ENCODE measurements at places on chromosomes 4 and X.

GRCh38 chr4:154478128-154478527, 13.5 kb downstream of the DCHS2 start:
- no peak for DNase-seq

DNA sequence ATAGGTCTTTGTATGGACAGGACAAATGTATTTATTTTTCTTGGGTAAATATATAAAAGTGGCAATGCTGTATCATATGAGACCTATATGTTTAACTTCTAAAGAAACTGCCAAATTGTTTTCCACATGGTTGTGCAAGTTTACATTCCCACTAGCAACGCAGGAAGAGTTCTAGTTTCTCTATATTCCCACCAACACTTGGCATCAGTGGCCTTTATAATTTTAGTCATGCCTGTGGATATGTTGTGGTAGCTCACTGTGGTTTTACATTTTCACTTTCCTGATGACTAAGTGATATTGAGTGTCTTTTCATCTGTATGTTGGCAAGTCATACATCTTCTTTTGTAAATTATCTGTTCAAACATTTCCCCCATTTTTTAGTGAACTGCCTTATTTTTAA, 126.0 kb downstream of the EMCN start:
- DNase-seq = no peak

GRCh38 chr4:7526491-7526890, 91.8 kb upstream of the PSAPL1 start:
- DNase-seq = no peak

GRCh38 chrX:93985344-93986307, 311.6 kb downstream of the FAM133A start:
- no peak for DNase-seq

GRCh38 chrX:120536061-120536460, 24.7 kb downstream of the CUL4B start:
- no peak for DNase-seq

- DNase-seq = no peak
These were observed 22.3 kb downstream of the ADGRA3 start for GRCh38 chr4:22493523-22493922.

- no peak for DNase-seq
These were observed 56.7 kb upstream of the FGFBP2 start for GRCh38 chr4:16019649-16020048.

- DNase-seq = no peak
These were observed 27.5 kb downstream of the ENPEP start for GRCh38 chr4:110503270-110504083.

DNA sequence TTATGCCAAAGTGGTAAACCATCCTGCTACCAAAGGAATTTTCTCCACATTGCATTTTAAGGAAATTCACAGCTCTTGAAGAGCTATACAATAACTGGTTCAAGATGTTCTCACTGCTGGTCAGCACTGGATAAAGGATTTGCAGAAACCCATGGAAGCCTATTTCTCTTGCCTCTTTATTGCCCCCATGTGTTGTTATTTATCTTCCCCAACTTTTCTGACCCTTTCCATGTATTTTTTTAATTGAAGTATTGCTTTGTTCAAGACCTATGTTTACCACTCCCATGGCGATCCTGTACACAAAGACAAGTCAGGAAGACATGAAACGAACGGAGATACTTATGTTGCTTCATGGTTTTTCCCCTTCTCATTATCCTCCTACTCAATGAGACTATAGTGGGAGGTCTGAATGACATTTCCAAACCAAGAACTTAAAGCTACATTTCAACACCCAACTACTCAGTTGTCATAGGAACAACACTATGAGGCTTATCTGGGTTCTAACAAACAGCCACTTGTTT, 566.4 kb upstream of the DIPK2B start:
- DNase-seq = no peak

DNA sequence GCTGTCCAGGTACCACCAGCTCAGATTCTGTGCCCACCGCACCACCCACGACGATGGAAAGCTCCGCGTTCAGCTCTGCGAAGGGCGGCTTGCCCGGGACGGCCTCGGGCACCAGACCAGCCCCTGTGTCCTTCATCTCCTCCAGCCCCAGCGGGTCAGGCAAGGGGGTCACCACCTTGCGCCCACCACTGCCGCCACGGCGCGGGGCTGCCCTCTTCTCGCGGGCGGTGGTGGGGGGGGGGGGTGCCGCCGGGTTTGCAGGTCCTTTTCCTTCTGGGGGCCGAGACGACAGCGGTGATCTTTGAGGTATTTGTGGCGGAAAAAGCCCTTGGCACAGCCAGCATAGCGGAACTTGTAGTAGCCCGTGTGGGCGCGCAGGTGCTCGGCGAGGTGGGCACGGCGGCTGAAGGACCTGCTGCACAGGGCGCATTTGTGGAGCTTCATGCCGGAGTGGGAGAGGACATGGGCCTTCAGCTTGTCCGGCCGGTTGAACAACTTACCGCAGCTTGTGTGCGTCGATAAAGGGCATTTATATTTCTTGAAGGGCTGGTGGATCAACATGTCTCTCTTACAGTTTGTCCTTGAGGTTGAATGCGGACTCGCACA, 50.9 kb downstream of the CFAP299 start:
- no peak for DNase-seq

DNA sequence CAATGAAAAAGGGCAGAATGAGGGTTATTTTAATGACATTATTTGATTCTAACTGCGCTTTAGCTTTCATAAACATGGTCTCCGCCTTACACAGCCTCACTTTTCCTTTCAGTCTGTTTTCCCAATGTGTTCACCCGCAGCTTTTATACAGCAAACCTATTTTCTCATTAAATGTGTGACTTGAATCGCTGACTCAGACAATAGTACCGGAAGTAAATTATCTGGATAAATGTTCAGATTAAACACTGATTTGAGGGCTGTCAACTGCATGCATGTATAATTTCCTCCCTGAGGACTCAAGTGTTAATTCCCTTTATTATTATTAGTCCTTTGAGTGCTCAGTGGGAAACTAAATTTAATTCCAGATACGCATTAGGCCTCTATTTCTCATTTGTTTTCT, 117.3 kb downstream of the FAM133A start:
- DNase-seq = no peak

GRCh38 chr4:40311811-40312346, 23.3 kb upstream of the CHRNA9 start:
- DNase-seq = no peak

DNA sequence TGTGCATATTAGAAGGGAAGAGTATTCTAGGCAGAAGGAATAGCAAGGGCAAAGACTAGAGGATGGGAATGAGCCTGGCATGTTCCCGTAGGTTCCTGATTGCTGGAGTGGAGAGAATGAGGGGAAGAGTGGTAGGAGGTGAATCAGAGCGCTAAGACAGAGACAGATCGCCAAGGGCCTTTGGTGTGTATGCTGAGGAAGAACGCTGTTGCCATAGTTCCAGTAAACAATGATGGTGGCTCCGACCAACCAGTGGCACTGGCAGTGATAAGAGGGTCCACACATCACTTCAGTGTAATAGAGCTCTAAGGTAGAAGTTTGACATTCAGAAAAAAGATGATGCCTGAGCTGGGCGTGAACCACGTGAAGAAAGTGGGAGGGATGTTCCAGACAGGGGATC, 966 bp downstream of the TBC1D25 start:
- DNase-seq = no peak

- no peak for DNase-seq
These were observed 1084.1 kb downstream of the FAM133A start for GRCh38 chrX:94758130-94758529.

DNA sequence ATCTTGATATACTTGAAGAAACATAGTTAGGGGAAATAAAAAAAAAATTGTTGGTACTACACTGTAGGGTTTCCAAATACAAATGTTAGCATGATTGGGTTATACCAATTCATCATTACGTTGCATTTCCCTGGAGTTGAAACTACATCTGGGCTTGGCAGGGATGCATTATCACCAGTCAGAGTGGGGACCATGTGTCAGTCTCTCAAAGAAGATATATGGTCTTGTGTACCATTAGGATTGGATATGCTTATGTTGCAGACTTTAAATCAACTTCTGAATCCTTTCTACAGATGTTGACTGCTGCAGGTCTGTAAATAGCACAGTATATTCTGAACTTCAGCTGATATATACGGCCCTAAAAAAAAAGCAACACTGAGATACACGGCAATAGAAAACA, 188.5 kb downstream of the SLIT2 start:
- DNase-seq = no peak

- DNase-seq = no peak
These were observed 318.6 kb downstream of the OPHN1 start for GRCh38 chrX:68114573-68115129.

- DNase-seq = peak; percentile 55
These were observed 151.7 kb upstream of the RPS6KA6 start for GRCh38 chrX:84339507-84340364.

- DNase-seq = no peak
These were observed 1039.1 kb upstream of the TENM3 start for GRCh38 chr4:181204109-181204508.

- DNase-seq = no peak
These were observed 128.7 kb upstream of the GALNT7 start for GRCh38 chr4:173039617-173040577.

- no peak for DNase-seq
These were observed 187.1 kb downstream of the SHROOM3 start for GRCh38 chr4:76622126-76622525.

GRCh38 chrX:130081421-130082045, 28.8 kb downstream of the ELF4 start:
- no peak for DNase-seq

- DNase-seq = no peak
These were observed 2.3 kb upstream of the AMBN start for GRCh38 chr4:70589785-70590184.

DNA sequence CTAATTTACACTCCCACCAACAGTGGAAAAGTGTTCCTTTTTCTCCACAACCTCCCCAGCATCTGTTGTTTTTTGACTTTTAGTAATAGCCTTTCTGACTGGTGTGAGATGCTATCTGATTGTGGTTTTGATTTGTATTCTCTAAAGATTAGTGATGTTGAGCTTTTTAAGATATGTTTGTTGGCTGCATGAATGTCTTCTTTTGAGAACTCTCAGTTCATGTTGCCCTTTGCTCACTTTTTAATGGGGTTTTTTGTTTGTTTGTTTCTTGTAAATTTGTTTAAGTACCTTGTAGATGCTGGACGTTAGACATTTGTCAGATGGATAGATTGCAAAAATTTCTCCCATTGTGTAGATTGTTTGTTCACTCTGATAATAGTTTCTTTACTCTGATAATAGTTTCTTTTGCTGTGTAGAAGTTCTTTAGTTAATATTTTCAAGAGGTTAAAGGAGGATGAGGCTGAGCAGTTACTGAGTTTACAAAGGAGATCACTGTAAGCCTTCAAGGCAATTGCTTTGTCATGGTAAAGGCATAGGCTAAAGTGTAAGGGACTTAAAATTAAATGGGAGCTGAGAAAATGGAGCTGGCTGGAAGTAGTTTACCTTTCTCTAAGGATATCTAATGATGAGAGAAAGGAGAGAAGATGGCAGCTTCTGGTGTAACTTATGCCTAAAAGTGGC, 323.4 kb downstream of the PCDH7 start:
- DNase-seq = no peak

DNA sequence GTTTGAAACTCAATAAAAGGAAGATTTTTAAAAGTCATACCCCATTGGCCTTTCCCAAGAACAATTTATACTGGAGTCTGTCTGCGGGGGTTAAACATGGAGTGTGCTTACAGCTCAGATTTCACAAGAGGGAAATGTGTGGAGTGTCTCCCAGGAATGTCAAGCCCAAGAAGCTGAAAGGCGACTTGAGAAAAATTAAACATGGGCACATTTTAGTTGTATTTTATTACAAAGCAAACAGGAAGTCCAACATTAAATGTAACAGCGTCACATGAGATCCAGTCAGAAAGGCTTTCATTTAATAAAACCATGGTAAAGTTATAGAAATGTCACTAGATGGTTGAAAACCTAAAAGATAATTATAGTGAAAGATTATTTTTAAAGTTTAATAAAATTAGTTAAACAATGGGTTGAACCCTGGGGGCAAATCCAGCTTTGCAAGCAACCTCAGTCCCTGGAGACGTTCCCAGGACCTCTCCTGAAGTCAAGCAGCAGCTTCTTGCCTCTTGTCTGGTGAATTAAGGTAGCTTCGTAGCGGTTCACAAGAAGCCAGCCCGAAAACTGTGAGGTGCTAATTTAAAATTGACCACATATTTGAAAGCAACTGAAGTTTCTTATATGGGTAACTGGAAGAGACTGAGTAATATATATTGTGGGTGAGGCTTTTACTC, 168.4 kb upstream of the EDNRA start:
- DNase-seq = peak; percentile 2

- DNase-seq = no peak
These were observed 84.4 kb upstream of the STK26 start for GRCh38 chrX:131938749-131939148.

- no peak for DNase-seq
These were observed 18.5 kb downstream of the MAGEA9B start for GRCh38 chrX:149568701-149569296.
